ENCODE measurements at places on chromosomes 16 and 17.
A peak's percentile ranks its signal among the peaks of the same experiment; 100 is the strongest.

- no peak for DNase-seq
These were observed 5.7 kb downstream of the DUSP3 start for GRCh38 chr17:43772877-43773648.

GRCh38 chr16:75627851-75628250 is 4.8 kb upstream of the ADAT1 start:
- no peak for DNase-seq

DNA sequence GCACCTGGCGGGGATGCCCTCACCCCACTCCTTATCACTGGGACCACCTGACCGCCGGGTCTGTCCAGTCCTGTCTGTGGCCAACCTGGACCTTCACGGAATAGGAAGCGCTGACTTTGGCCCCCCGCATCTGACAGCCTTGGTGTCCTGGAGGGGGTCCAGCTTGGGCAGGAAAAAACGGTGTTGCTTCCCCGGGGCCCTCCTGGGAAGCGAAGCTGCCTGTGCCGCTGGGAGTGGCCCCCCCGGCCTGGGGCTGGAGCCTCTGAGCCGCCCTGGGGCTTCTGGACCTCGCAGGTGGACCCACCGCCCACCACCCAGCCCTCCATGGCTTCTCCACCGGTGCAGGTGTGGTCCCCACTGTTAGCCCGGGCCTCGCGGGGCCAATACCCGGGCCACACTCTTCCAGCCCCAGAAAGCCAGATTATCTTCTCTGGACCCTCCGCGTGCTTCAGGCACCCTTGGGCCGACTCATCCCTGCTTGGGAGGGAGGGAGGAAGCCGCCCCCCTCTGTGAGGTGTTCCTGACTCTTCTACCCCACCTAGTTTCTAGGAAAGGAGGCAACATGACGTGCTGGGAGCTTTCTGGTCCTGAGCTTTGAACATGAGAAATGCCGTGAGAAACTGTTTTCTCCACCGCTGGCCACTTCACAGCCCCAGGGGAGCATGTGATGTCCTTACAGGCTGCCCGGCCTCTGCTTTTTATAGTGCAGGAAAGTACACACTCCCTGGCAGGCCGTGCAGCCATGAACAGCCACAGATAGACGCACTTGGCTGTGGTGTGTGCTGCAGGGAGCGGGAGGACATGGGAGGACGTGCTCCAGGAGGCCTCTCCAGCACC is 1.1 kb downstream of the C1QTNF1 start:
- DNase-seq, result peak; percentile 15

GRCh38 chr16:11326084-11326736 is 19.0 kb upstream of the RMI2 start:
- DNase-seq, result no peak

DNA sequence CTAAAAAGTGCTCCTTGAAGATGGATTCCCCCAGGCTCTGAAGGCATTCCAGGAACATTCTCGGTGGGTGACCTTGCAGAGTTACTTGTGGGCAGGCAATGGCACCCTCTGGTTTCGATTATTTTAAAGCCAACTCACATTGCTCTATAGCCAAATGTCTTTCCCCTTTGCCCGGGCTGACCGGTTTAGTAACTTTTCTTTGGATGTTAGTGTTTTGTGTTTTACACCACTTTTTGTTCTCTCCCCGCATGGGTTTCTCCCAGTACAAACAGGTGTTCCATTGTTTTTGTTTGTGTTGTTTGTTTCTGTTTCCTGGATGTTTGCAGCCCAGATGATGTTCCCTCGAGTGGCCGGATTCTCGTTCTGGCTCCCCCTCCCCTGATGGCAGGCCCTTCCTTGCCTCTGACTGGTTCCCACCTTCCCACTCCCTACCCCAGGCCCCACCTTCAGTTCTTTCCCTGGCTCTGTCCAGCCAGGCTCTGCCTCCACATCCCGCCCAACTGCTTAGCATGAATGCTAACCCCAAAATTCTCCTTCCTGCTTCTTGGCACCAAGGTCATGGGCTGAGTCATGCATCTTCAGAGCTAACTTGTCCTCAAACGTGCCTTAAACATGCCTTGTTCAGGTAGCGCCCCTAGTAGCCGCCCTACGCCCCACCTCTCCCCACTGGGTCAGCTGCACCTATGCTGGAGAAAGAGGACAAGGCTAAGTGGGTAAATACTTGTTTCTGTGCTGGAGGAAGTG is 40.6 kb downstream of the ELAC2 start:
- no peak for DNase-seq

- peak; percentile 60 for DNase-seq
These were observed 42.5 kb downstream of the TMEM11 start for GRCh38 chr17:21171309-21171922.

GRCh38 chr17:42406615-42407288 is 16.3 kb downstream of the CAVIN1 start:
- no peak for DNase-seq

- no peak for DNase-seq
These were observed 29.5 kb downstream of the RNF213 start for GRCh38 chr17:80290156-80290555.

DNA sequence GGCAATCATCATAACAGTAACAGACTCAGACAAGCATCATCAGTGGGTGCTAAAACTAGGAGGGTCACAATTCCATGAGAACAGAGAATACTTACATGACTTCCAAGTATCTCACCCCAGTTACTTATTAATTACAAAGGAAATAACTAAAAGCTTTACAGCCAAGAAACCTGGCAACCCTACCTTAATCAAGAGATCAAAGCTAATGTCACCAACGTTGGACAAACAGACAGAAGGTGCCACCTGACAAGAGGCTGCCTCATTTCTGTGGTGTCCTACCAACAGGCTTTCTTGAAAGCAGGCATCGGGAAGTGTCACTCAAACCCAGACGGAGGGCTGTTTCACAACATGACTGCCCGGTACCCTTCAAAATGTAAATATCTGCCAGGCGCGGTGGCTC is 84.6 kb downstream of the RMI2 start:
- DNase-seq, result no peak

DNA sequence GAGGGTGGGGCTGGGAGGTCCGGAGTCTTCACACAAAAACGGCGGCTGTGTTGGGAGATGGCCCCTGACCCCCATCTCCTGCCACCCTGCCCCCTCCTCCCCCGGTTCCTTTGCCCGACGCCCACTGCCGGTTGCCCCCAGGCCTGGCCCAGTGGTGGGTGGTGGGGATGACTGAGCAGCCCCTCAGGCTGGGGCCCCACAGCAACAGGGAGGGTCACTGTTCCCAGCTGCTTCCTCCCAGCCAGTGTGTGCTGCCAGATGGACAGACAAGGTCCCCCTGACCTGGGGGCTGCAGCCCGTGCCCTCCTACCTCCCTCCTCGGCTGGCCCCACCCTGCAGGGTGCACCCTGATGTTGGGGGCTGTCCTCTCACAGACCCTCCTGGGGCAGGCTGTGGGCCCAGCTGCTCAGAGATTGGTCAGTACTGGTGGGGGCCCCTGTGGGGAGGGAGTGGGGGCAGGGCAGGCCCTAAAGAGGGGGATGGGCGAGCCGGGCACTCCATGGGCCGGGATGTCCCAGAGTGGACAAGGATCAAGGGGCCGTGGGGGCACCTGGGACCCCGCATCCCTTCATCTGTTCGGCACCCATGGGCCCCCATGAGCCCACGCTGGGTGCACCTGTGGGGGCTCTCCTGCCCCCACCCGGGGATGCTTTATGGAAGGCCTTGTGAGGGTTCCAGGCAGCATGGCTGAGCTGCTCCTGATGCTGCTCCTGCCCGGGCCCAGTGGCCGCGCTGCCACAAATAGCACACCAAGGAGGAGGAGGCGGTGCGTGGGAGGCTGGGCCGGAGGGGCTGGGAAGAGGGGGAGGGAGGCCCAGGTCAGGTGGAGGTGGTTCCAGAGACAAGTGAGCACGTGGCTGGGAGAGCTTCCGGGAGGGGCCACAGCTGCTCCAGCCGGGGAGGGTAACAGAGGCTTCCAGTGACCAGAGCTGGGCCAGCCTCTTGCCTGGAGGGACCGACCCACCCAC is 5.1 kb downstream of the C1QTNF8 start:
- no peak for DNase-seq

DNA sequence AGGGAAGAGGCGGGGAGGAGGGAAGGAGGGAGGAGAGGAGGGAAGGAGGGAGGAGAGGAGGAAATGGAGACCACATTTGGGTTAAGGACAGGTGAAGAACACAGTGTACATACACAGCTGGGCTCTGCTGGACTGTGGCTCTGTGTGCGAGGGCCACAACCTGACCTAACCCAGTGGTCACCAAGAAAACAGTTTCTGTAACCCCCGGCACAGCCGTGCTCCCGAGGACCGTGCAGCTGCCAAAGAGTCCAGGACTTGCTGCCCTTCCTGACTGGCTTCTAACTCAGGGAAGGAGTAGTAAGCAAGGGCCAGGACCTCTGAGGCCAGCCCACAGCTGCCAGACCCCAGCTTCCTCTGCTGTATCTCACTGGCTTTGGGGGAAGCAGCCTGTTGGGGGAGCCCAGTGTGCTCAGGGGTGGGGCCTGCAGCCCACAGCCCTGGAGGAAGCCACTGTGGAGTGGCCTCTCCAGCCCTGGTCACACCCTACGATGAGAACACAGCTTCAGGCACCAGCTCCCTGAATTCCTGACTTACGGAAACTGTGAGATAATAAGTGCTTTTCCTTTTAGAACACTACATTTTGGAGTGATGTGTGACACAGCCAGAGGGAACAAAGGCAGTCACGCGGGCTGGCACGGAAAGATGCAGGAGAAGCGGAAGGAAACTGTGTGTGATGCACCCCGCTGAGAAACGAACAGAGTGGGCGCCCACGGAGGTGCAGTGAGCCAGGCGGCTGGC is 32.3 kb downstream of the SLC7A5 start:
- no peak for DNase-seq

- no peak for DNase-seq
These were observed 207.7 kb downstream of the HS3ST3A1 start for GRCh38 chr17:13393841-13394710.

GRCh38 chr16:62225675-62226074 is 189.4 kb upstream of the CDH8 start:
- DNase-seq, result no peak

- DNase-seq, result no peak
These were observed 22.5 kb downstream of the HEXIM2 start for GRCh38 chr17:45184144-45184543.

GRCh38 chr16:54939510-54940278 is 9.0 kb downstream of the IRX5 start:
- no peak for DNase-seq

- no peak for DNase-seq
These were observed 18.5 kb upstream of the SCNN1B start for GRCh38 chr16:23283571-23283970.

DNA sequence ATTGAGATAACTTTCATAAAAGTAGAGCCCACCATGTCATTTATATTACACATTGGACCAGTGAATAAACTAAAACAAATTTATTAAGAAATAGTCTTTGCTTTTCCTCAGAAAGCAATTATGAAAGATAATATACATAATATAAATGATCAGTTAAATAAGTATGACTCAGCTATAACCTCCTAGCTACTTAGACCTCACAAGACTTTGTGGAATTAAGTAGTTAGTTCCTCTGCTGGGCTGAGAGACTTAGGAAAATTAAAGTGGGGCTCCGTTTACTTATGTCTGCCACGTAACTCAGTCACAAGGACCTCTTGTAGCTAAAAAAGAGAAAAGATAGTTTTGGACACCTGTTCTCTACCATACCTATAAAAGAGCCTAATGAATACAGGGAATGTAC is 76.9 kb downstream of the MRTFB start:
- DNase-seq, result no peak

GRCh38 chr16:1823821-1824220 is 2.8 kb downstream of the HAGH start:
- DNase-seq, result no peak

DNA sequence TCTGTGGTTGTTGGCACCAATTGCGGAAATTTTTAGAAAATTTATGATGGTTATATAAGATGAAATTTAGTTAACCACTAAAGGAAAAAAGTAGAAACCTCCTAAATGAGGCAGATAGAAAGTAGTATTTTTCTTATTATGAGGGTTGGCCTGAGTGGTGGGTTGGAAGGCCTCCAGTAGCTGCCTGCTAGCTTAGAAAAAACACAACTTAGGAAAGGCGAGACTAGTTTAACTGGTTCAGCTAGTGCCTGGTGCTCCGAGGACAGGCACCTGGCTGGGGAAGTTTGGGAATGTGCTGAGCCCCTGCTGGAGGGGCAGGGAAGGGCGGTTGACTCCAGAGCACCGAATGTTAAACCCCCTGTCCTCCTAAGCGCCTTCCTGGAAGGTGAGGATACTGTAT is 19.9 kb downstream of the LDHD start:
- DNase-seq, result no peak

DNA sequence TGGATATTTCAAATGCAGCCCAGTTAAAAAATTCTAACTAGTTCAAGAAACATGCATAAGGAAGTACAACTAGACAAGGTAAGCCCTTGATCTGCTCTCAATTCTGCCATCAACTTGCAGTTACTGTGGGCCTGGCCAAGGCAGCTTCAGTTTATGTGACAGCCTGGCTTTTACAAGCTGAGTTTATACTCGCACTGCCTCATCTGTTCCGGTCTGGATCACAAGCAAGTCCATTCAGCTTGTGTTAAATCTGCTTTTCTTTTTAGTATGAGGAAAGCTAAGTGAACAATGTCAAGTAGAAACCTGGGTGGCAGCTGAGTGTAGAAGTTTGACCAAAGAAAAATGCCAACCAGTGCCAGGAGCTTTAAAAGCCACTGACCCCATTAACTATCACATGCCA is 76.6 kb upstream of the CORO6 start:
- no peak for DNase-seq

- no peak for DNase-seq
These were observed 26.8 kb downstream of the SPHK1 start for GRCh38 chr17:76411247-76411646.

DNA sequence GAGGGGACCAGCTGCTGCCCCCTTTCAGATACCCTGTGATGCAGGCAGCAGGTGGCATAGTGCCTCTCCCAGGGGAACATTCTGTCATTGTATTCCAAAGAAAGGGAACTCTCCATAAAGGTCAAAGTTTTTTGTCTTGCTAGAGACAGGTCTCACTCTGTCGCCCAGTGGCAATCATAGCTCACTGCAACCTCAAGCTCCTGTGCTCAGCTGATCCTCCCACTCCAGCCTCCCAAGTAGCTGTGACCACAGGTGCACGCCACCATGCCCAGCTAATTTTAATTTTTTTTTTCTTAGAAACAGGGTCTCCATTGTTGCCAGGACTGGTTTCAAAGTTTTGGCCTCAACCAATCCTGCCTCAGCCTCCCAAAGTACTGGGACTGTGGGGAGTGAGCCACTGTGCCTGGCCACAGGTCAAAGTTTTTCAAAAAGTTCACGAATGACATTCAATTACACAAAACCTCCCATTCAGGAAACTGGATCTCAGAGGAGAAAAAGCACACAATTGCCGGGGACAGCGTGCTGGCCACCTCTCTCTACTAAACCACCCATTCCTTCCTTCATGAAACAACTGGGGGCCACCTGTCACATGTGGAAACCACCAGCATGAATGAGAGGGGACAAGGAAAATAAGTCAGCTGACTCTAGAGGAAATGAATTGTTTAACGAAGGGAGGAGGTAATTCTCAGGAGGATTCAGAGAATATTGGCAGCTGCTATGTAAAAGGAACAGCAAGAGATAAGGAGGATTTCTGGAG is 80.0 kb downstream of the MARCHF10 start:
- DNase-seq, result no peak

- DNase-seq, result no peak
These were observed 6.0 kb downstream of the MYH4 start for GRCh38 chr17:10463402-10463801.

- no peak for DNase-seq
These were observed 6.5 kb downstream of the FBXL16 start for GRCh38 chr16:698911-699671.

- DNase-seq, result no peak
These were observed 245.6 kb downstream of the CA10 start for GRCh38 chr17:51912939-51913338.

- no peak for DNase-seq
These were observed 73.0 kb downstream of the MARCHF10 start for GRCh38 chr17:62735044-62735651.
